OCI-LY7 (cell line): ENCODE measurements at places on chromosomes 12 and 14.
A peak's percentile ranks its signal among the peaks of the same experiment; 100 is the strongest.

DNA sequence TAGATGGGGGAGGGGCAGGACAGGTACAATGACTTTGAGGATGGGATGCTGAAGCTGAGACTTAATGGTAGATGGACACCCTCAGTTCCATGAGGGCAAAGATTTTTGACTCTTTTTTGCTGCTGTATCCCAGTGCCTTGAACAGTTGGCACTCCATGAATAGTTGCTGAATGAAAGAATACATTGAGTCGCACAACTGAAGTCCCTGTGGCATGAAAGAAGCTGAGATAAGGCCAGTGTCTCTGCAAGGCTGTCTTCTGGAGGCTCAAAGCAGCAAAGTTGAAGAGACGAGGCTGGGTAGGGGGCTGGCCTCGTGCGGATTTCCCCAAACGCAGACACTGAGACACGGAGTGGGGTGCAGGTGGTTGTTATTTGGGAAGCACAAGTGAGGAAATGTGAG is 179.3 kb downstream of the ADCK1 start:
- no peak for DNase-seq

GRCh38 chr12:47811581-47812484 is 7.9 kb downstream of the HDAC7 start:
- DNase-seq: peak; percentile 23

- no peak for DNase-seq
Measured at GRCh38 chr12:29844667-29845066, 60.9 kb upstream of the TMTC1 start.

DNA sequence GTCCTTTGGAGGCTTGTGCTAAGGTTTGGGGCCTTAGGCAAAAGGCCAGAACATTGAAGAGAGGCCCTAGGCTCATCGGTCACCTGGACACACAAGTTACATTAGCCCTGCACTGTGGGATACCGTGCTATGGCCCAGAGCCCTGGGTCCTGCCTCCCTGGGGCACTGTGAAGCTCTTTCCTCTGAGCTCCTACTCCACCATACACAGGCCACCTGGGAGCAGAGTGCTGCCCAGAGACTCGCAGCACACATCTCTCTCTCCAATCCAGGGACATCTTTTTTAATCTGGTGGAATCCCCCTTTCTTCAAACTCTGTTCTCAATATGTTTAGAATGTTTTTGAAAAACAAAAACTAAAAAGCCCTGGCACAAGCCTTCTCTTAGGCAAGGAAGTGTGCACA is 314.2 kb upstream of the RGS6 start:
- no peak for DNase-seq

GRCh38 chr12:26374934-26375680 is 179.7 kb downstream of the SSPN start:
- no peak for DNase-seq

GRCh38 chr14:56358275-56358674 is 221.3 kb upstream of the TMEM260 start:
- DNase-seq: no peak

- DNase-seq: no peak
Measured at GRCh38 chr14:76375484-76375883, 453 bp upstream of the ESRRB start.

- no peak for DNase-seq
Measured at GRCh38 chr12:86389949-86390348, 133.8 kb upstream of the MGAT4C start.

- no peak for DNase-seq
Measured at GRCh38 chr12:118581371-118581770, 205.0 kb downstream of the SUDS3 start.

- no peak for DNase-seq
Measured at GRCh38 chr12:40093512-40093911, 12.4 kb downstream of the SLC2A13 start.

GRCh38 chr14:92565718-92566115 is 52.1 kb downstream of the RIN3 start:
- no peak for DNase-seq

GRCh38 chr14:20662968-20663732 is 21.2 kb upstream of the RNASE4 start:
- peak; percentile 59 for DNase-seq

GRCh38 chr12:128619263-128619662 is 204.5 kb downstream of the SLC15A4 start:
- DNase-seq: no peak

DNA sequence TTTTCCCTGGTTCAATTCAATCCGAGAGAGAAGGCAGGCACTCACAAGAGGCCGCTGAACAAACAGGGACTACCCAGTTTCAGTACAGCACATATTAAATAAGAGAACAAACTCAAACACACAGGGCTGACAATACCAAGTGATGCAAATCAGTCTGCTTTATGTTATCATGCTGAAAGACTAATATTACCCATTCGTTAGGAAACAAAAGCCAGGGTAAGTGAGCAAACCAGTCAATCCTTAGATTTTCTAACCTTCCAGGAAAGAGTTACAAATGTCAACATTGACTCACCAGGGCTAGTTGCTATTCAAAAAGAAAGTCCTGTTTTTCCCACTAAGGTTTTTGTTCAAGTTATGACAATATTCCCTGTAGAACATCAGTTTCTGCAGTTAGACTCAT is 246.2 kb downstream of the C12orf42 start:
- no peak for DNase-seq

DNA sequence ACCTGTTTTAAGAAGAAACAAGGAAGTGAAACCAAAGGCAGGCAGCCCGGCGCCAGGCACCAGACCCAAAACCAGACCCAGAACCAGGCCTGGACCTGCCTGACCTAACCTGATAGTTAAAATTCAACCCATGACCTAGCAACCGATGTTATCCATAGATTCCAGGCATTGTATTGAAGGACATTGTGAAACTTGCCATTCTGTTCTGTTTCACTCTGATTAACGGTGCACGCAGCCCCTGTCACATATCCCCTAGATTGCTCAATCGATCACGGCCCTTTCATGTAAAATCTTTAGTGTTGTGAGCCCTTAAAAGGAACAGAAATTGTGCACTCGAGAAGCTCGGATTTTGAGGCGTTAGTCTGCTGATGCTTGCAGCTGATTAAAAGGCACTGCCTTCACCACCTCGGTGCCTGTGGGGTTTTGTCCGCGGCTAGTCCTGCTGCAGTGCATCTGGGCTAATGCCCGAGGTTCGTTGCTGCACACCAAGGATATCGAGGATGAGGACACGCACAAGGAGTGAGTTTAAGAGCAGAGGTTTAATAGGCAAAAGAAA is 262.5 kb upstream of the TMEM132C start:
- no peak for DNase-seq

DNA sequence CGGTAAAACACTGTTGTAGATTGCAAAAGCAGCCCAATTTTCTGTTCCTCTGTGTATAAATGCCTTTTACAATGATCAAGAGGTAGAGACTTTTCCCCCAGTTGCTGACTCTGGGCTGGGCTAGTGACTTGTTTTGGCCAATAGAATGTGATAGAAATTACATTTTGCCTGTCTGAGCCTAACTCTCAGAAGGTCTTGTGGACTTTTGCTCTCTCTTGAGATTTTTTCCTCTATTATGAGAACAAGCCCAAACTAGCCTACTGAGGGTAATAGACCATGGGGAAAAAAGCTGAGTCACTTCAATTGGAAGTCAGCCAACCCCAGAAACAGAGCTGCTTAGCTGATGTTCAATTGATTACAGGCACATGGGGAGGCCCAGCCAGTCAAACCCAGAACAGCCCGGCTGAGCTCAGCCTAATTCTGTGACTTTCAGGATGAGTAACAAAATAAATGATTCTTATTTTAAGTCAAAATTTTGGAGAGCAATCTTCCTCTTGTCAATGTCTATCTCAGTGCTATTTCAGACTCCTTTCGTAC is 61.4 kb downstream of the MYF5 start:
- no peak for DNase-seq

DNA sequence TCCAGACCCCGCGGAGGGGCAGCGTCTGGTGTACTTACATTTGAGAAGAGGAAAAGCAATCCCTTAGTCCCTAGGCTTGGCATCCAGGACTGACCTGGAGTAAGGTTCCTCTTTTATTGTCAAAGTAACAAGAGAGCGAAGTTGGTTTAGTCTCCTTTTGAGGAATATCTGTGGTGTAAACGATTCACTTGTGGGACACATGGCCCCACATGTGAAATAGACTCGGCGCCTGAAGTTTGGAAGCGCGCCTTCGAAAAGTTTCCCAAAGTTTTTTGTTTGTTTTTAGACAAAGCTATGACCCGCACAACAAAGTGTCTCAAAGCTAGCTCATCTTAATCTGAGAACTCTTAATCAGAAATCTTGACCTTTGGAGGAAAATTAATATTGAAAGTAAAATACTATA is 744 bp downstream of the STYX start:
- DNase-seq: no peak

DNA sequence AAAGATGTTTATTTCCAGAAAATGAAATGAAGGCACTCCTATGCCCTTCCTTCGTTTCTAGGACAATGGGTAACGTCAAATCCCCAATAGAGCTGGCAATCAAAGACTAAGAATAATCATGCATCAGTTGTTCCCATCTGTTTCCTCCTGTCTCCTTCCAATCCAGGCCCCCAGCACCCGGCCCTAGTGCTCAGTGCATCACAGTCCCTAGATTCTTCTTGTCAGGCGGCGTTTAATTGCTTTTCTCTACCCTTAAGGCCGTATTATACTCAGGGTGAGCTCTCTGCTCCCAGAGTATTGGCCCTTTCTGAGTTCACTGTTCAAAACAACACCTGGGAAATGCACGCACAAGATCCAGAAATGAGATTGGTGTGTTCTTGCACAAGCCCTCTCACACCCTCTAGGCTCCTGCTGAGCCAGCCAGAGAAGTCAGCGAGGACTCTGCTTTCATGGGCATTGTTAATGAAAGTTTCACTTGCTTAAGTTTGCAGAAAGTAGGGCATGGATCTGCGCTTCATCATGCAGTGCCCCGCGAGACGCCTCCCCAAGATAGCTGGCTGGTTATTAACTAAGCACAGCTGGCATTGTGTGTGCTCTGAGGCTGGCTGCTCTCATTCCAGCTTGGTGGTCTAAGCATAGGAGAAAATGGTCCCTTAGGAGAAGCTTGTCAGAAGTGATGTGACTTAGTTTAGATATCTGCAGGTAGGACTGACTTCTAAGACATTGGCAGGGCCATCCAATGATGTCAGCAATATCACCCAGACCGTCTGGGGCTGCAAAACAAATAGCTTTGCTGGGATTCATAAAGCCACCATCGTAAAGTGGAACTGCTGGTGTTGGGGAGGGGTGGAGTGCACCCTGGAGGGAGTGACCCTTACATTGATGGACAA is 28.7 kb downstream of the CRACR2A start:
- no peak for DNase-seq

GRCh38 chr12:122870163-122870842 is 25.6 kb downstream of the VPS37B start:
- DNase-seq: no peak

DNA sequence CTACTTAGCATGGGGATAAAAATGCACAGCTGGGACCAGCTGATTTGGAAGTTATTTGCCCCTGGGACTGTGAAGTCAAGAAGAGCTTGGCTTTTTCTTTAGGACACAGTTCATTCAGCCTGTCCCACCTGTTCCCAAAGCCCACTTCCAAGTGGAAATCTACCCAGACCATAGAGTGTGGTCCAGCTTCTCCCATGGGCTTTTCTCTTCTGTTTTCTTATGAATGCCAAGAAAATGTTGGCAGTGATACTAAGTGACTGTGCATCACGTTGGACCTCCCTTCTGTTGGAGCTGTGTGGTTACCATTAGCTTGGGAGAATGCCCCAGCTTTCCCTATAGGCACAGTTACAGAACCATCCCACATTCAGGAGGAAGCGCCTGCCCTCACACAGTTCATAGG is 89.4 kb downstream of the NT5DC3 start:
- no peak for DNase-seq

GRCh38 chr14:36300337-36300736 is 20.1 kb downstream of the MBIP start:
- no peak for DNase-seq

DNA sequence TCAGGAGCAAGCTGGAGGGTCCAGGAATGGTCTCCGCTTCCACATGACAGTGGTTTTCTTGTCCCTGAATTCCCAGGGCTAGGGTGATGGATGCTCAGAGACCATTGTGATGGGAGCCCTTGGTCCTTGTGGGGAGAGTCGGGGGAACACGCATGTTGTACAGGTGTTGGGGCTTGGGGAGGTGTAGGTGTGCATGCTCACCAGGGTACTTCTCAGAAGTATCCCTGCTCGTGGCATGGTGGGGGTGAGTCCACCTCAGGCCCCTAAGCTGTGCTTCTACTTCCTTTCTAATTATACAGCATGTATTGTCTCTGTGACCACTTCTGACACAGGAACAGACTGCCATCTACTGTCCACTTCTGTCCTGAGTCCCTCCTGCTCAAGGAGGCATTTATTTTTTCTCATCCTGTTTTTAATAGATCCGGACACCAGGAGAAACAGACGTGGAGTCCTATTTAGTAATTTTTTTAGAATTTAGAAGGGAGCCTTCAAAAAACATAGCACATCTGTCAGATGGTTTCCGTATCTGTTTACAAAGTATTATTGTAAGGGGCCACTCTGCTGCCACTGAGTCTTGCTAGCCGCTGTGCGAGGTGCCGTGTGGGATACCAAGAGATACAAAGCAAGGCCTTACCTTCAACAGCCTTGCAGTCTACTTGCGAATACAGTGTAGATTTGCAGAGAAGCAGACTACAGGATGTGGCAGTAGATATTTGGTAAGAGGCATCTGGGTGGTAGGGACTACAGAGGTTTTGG is 10.5 kb downstream of the NTF3 start:
- DNase-seq: peak; percentile 42

GRCh38 chr12:241266-241665 is 21.4 kb downstream of the SLC6A13 start:
- DNase-seq: no peak

DNA sequence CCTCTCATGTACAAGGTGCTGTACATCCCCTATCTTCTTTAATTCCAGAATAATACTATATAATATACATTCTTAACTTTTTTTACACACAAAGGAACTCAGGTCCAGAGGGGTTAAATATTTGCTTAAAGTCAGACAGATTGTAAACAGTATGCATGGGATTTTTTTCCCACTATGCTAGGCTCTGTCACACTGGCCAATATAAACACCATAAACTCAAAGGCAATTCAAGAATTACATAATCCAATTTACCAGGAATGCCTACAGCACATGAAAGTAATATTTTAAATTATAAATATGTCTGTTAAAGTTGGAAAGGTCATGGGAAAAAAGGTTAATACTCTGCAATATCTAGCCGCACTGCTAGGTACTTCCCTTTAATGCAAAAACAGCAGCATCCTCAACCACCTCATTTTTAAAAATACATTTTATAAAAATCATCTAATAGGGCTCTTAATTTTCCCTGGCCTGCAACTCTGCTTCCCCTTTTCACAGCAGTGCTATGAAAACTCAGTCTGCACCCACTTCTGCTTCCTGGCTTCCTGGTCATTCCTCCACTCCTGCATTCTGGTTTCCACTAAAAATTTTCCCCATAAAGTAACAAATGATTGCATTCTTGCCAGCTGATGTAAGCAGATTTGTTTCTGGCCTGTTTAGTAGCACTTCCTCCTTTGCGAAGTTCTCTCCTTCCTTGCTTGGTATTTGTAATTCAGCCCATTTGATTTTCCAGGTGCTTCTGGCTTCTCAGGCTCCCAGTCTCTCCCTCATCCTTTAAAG is 128.1 kb downstream of the ITPR2 start:
- no peak for DNase-seq

DNA sequence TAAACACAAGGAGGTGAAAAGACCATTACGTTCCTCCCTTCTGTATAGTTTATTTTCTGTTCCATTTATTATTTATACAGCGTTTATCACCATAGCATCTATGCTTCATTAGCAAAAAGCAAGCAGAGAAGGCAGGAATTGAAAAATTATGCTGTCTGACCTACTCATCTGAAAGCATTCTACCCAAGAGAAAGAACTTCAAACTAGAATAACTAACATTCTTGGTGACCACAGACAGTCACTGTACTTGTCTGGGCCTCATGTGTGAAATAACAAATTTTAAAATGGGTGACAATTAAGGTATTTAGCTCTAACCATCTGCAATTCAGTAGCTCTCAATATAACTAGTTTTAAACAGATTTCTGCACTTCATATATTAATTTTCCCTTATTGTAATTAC is 29.3 kb upstream of the PDE3A start:
- DNase-seq: no peak
